NCI-H1930 (cell line): ENCODE measurements at places on chromosomes 1 and 21.

DNA sequence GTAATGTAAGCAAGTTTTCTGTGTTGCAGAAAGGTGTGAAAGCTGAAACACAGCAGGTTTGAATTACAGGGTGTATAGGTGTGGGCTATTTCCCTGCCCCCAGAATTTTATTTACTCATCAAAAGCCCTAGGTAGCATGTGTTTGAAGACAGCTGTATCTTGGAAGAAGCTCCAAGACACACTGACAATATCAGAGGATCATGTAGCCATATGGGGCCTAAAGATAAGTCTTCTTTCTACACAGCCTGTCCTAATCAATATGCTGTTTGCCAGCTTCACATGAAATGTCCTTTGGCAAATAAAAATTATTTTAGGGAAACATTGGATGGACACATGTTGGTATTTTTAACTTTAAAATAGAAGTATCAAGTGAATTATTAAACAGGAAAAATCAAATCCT lies 17.5 kb upstream of the SUCO start:
- DNase-seq = no peak

DNA sequence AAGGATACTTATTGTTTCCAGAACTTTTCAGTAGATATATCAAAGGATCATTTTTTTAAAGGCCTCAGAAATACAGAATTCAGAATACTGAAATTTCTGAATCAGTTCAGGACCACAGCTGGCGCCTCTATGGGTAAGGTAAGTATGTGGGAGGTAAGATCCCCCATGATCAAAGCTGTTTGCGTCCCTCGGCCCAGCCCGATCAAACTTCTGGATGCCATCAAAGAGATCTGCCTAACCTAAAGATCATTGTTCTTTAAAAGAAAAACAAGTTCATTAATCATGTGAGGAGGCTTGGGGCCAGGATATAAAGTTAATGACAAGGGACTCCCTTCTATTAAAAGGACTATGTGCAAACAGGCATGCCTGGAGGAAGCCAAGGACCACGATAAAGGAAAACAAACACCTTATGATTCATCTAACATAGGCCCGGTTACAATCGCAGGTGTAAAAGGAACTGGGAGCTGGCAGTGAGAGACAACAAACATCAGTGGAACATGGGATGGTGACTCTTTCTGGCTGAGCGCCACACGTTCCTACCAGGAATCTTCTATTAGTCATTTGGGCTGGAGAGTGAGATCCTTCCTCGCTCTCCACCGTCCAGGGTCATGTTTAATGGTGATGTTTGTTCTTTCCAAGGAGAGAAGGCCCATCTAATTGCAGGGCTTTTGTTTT lies 2.8 kb upstream of the BACE2 start:
- DNase-seq = no peak

DNA sequence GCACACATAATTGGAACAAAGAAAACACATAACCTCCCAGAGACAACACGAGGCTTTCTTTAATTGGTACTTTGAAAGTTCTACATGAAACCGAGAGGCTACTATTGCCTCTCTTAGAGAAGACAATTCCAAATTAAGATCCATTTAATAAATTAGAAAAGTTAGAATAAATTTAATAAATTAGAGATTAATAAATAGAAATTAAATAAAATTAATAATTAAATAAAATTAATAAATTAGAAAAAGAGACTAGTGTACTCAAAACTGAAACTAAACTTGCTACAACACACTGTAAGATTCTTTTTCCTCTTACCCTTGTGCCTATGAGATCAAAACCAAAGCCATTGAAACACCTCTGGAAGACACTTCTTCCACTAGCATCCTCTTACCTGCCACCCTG lies 199.0 kb downstream of the URB2 start:
- DNase-seq = no peak

- no peak for DNase-seq
Measured at GRCh38 chr1:236016782-236017400, 48.0 kb downstream of the NID1 start.

GRCh38 chr1:1302006-1302430 lies 5.7 kb downstream of the ACAP3 start:
- DNase-seq = no peak

GRCh38 chr1:111221633-111222291 lies 5.8 kb upstream of the CHI3L2 start:
- DNase-seq = no peak

DNA sequence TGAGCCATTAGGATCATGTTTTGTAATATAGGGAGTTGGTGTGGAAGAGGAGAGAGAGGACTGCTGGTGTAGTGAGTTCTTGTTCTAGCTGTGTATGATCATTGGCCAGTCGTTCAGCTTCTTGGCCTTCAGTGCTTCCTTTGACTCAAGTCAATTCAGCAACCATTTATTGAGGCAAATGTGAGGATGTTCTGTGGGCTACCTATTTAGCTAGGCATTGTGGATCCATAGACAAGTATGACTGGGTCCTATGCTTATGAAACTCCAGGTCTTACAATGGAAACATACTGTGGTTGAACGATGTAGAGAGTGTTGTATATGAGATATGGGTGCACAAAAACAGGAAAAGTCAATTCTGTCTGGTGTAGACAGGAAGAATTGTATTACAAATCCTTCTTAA lies 41.7 kb downstream of the NFIA start:
- DNase-seq = no peak
